GM06990 (cell line): ENCODE measurements at places on chromosomes 4 and X.

DNA sequence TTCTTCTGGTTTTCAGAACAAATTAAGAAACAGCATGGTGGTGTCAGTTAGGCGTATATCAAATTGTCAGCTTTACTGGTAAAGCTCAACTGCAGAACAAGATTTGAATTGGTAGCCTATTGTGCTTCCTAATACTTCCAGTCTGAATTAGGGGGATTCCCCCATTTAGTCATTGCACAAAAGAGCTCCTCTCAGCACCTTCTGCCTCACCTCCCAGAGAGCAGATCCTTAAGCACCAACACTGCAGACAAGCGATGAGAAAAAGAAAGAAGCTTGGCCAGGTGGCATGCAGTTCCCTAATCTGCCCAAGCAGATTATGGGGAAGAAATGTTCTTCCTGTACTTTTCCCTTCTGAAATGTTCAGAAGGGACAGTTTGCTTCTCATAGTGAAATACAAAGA is 9.2 kb downstream of the MAP9 start:
- DNase-seq = no peak

DNA sequence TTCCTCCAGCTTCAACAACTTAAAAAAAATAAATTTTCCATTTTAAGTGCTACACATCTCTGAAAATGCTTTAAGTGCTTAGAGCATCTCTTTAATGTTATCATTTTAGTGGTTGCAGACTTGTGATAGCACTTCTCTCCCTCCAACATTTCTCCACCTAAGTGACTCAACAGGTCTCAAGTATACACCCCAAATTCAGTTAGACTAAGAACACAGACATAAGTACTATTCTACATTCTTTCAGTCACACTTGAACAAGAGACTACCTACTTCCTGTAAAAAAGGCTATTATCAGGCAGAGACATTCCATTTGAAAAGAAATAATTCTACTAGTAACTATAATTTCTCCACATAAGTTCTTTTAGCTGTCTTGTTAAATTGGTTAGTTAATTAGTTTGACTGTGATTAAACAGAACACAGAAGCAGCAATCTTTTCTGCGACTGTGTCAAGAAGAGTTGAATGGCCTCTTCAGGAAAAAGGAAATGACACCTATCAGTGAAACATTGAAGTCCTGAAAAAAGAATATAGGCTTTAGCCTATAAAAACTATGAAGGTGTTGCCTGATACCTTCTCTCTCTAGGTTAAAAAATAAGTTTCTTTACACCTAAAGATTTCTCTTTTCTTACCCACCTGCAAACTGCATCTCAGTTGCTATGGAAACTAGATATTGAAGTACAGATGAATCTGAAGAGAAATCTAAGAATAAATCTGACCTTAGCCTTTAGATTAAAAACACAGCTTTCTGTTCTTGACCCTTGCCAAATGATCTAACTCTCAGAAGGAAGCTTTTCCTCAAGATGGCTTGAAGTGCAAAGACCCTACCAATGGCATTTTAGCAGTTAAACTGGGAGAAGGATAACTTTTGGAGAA is 18.0 kb downstream of the NAF1 start:
- DNase-seq = no peak

GRCh38 chrX:154791467-154791866 is 13.8 kb downstream of the MPP1 start:
- no peak for DNase-seq

- DNase-seq = no peak
These were observed 149.3 kb downstream of the NWD2 start for GRCh38 chr4:37393889-37394288.

- DNase-seq = no peak
These were observed 162.5 kb upstream of the ATP6AP2 start for GRCh38 chrX:40418146-40418812.

GRCh38 chr4:32488690-32489089 is 1768.5 kb downstream of the PCDH7 start:
- DNase-seq = no peak

GRCh38 chr4:174212061-174212460 is 71.4 kb downstream of the FBXO8 start:
- DNase-seq = no peak

DNA sequence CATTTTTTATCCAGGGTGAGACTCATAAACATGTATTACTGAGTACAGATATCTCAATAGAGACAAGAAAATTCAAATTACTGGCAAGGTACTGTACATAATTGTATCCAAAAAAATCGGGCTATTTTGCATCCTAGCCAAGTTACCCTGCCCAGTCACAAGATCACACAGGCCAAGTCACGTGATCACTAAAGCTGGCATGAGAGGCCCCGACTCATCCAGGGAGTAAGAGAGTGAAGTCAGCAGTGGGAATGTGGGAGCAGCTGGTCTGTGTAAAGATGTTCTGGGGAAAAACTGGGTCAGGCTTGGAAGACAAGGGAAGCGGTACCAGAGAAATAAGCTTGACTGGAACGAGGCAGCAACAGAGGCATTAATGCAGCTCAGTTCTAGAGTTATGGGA is 119.3 kb upstream of the STS start:
- no peak for DNase-seq

DNA sequence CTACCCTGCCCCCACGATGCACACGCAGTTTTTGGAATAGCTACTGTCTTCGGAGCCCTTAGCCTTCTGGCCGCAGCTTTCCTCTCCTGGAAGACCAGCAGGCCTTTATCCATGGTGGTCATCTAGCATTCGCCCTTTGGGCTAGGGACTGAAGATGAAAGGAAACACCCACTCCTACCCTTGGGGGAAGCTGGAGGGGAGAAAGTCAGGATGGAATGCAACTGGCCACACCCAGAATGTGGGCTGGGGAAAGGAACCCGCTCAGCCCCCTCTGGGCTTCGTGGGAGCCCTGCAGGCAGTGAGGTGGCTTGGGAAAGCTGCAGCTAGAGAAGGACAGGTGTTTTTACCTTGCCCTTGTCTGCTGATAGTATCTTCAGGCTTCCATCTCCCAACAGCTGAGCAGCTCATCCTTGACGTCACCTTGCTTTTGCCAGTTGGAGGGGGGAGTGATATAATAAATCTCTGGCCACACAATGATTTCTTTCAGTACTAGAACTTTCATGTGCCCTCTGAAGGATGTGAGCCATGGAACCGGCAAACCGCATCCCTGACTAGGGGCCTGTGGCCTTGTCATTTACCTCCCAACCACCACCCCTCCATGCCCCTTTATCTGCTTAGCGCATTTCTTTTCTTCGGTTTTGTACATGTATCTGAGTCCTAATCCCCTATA is 59.0 kb downstream of the ELF4 start:
- DNase-seq = no peak

DNA sequence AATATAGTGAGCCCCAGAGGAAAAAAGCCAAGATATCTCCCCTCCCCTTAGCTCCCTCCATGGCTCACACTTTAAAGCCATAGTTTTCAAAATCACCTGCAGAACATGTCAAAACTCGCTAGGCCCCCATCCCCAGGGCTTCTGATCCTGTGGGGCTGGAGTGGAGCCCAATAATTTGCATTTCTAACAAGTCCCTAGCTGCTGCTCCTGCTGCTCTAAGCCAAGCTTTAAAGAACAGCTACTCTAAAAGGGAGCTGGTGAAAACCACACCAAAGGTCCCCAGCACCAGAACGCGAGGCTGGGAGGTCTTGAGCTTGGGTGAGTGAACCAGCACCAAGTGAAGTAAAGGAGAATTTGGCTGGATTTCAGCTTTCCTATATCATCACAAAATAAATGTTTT is 237.1 kb downstream of the ZNF674 start:
- DNase-seq = no peak

DNA sequence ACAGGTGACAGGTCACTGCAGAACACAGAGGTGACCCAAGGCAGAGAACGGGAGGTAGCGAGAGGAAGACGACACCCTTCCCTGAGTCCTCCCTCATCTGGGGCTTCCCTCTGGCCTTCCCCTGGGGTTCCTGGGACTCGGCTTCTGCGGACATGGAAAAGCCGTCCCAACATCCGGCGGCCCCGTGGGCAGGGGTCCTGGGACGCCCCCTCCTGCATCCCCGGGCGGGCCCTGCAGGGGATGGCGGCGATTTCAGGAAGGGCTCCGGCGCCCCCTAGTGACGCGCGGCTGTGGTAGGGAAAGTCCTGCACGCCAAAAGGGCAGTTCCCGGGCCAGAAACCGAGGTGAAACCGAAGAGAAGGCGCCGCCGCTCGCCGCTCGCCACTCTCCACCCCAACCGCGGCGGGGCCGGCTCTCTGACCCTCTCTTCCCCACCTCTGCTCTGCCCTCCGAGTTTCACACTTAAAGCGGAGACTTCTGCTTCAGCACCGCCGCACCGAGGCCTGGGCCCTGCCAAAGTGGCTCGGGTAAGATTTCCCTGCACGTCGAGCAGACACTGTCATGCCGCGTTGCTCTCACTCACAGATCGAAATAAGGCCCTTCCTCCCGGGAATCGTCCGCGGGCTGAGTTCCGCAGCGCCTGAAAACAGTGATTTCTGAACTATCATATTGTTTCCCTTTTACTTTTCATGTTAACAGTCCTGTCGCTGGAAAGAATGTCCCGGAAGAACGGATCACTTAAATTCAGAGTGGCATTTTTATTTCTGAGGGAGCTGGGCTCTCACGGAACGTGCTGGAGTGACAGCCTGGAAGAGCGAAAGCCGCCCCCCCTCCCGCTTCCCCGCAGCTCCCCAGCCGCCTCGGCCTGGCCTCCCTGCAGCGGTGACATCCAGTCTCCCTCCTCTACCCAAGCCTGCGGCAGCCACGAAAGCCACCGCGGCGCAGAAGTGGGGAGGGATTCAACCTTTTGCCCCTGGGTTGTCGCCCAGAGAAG is 110.6 kb downstream of the DCTD start:
- peak; percentile 80 for DNase-seq

- no peak for DNase-seq
These were observed 48.2 kb downstream of the STK26 start for GRCh38 chrX:132071254-132071653.

GRCh38 chr4:89604951-89605350 is 232.0 kb downstream of the SNCA start:
- no peak for DNase-seq

- no peak for DNase-seq
These were observed 667.7 kb upstream of the DIPK2B start for GRCh38 chrX:45868425-45868824.

DNA sequence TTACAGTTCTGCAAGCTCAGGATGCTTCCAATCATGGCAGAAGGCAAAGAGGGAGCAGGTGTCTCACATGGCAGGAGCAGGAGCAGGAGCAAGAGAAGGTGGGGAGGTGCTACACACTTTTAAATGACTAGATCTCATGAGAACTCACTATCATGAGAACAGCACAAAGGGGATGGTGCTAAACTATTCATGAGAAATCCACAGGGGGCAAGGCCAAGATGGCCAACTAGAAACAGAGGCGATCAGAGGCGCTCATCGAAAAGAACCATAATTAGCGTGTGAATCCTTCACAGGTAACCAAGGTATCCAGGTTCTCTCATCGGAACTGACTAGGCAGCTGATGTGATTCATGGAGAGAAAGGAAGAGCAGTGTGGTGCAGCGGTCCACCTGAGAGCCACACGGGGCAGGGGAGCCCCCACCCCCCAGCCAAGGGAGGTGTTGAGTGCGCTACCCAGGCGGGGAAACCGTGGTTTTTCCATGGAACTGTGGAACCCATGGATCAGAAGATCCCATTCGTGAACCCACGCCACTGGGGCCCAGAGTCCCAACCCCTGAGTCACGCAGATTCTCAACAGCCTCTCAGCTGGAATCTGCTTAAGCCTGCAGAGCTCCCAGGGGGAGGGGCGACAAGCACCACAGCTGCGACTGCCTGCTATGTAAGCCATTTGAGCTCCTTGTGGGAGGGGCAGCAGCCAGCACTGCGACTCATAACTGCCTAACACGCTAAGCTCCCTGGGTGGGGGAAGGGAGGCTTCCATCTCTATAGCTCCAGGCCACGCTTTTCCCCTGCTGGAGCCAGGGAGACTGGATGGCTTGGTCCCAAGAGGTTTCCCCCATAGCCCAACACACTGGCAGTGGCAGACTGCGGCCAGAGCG is 46.7 kb downstream of the FGF16 start:
- DNase-seq = no peak

GRCh38 chr4:28469387-28469786 is 1608.7 kb downstream of the STIM2 start:
- DNase-seq = no peak

- DNase-seq = no peak
These were observed 8.8 kb downstream of the CHST7 start for GRCh38 chrX:46582325-46582724.

DNA sequence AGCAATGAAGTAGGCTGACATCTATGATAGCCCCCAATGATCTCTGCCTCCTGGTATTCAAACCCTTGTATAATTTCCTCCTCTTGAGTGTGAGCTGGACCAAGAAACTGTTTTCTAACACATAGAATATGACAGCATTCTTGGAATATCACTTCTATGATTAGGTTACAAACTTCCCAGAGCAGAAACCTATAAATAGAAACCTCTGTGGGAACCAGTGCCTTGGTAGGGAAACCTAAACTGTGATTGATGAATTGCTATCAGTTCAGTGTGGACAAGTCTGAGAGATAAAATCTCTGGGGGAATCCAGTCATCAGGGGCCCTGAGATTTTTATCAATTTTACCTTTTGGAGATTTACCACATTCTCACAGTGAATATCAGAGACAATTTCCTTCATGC is 756.5 kb upstream of the AGA start:
- DNase-seq = no peak

- DNase-seq = no peak
These were observed 4.9 kb downstream of the SMR3A start for GRCh38 chr4:70365479-70365878.

GRCh38 chr4:39626261-39626660 is 12.4 kb downstream of the SMIM14 start:
- peak; percentile 62 for DNase-seq

DNA sequence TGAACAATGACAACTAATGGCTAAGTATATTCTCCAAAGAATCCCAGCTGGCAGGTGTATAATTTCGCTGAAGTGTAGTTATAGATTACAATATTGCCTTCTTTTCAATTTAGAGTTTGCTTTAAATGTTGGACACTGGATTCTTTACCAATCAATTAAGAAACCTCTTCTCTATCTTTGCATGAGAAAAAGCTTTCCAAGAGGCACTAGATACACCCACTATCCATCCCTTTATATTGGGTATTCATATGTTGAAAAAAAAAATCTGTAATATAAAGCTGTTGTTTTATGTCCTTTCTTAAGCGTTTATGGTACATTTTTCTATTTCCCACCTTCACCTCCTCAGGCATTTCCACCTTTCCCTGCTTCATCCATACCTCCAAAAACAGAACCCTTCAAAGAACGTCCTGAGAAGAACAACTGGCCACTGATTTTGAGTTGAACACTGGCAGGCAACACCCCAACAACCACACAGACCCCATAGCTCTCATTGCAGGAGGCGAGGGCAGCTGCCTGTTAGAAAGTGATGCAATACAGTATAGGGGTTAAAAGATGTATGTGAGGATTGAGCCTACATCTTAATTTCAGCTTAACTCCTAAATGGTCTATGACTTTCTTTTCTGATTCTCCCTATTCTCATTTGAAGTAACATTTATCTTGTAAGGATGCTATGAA is 11.8 kb downstream of the ADH6 start:
- DNase-seq = no peak

- no peak for DNase-seq
These were observed 81.8 kb downstream of the GLUD2 start for GRCh38 chrX:121128925-121129877.

- DNase-seq = no peak
These were observed 297.0 kb upstream of the PUDP start for GRCh38 chrX:7444967-7445366.

GRCh38 chr4:61379406-61379805 is 179.3 kb downstream of the ADGRL3 start:
- DNase-seq = no peak

GRCh38 chr4:169110633-169111032 is 100.6 kb upstream of the CBR4 start:
- DNase-seq = no peak
